ENCODE measurements at places on chromosomes 2 and 18.
A peak's percentile ranks its signal among the peaks of the same experiment; 100 is the strongest.

- no peak for DNase-seq
Observed at GRCh38 chr18:44733069-44733753, 52.5 kb downstream of the SETBP1 start.

GRCh38 chr2:192473331-192473730 lies 278.6 kb upstream of the TMEFF2 start:
- no peak for DNase-seq

DNA sequence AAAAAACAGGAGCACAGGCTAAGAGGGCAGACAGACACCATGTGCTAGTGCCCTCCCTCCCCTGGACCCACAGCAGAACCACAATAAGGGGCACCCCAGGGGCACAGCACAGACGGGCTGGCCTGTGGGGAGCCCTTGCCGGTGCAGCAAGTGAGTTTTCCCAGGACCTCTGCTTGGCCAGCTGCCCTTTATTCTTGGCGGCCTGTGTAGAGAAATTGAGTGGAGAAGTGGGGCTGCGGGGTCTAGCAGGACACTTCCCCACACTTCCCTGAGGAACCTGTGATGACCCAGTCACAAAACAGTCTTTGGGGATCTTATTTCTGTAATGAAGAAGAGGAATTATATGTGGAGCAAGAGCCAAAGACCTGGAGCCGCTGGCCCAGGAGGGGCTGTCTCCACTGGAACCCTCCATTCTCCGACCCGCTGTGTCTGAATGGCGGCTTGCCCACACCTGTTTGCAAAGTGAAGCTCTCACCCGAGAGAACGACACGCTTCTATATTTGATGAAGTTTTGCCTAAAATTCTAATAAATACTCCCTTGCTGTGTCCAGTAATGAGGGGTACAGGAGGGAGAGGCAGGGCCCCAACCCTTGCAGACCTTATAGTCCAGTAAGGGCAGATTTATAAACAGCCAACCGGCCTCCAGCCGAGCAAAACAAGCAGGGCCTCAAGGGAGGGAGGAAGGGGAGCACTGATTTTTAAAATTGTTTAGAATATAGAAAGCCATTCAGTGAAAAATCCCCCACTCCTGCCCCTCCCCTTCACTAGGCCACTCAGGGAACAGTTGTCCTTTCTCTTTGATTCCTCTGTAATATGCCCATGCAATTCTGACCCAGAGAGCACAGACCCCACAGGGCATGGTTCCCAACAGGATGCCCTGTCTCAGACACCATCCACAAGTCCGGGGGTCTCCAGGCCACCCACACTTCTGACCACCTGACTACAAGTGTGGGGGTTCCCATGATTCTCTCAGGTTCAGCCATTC lies 44.7 kb upstream of the SNED1 start:
- no peak for DNase-seq

DNA sequence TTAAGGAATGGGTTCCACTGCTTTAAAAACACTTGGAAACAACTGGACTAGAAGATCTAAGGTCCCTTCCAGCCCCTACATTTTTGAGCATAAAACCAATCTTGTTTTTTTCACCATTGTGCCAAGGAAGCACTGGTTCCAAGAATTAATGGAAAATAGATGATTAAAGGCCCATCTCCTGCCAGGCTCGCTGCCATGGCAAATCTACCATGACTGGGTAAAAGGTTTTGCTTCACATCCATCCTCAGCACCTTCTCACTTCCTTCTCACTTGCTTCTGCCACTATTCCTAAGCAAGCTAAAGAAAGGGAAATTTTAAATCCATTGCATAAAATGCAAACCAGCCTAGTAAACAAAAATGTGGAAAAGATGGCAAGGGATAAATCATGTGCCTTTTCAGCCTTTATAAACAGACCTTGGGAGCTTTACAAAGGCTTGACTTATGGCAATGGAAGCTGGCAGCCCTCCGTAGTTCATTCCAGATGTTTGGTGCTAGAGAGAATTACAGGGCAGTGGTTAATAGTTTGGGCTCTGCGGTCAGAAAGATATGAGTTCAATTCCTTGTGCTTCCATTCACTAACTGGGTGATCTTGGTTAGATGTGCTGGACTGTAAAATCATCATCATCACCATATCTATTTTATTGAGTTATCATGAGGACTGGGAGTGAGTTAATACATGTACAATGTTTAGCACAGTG lies 27.0 kb upstream of the ST3GAL5 start:
- no peak for DNase-seq

DNA sequence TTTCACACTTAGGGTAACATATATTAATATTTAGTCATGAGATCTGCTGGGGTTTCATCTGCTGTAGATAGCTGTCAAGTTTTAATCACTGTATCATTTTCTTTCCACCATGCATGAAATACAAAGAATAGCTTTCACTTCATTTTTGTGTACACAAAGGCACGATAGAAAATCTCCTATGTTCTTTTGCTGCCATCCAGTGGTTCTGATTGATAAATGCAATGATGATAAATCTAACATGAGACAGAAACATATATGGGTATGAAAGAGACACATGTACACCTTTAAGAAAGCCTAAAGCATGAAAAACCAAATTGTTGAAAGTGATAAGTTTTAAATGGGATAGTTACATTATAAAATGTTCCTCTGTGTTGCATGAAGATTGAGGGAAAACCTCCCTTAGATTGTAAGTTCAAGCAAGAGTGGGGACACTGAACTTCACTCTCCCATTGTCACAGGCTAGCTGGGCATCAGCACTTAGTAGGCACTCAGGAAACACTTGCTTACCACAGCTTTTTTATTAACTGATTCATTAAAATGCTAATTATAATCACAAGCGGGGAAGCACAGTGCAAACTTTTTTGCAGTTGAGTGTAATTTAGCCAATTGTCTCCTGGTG lies 31.2 kb downstream of the C1D start:
- DNase-seq = peak; percentile 51

DNA sequence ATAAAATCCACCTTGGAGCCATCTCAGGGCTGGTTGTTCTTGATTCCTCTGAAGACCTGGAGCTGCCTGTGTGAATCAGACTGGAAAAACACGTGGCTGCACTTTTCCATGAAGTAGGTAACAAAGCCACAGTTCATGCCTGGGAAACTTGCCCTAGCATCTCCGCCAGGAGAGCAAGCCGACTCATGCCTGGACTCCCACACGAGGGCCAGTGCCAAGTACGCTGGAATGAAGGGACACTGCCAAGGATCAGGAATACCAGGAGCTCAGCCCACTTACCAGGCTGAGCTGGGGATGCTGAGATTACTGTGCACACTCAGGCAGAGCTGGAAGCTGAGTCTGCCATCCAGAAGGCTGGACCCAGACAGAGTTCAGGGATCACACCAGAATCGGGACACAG lies 10.9 kb upstream of the FHL2 start:
- no peak for DNase-seq
